Activated naive CD4-positive, alpha-beta T cell treated with anti-CD3 and anti-CD28 coated beads, Interleukin-2, amount 50 U/mL, for 16 hours (primary cell): ENCODE measurements at places on chromosomes 6 and 20.
A peak's percentile ranks its signal among the peaks of the same experiment; 100 is the strongest.

GRCh38 chr6:139436200-139436956 lies 61.9 kb upstream of the CITED2 start:
- no peak for DNase-seq

GRCh38 chr6:27547157-27548075 lies 74.5 kb upstream of the ZNF184 start:
- DNase-seq, result no peak

- peak; percentile 81 for DNase-seq
Measured at GRCh38 chr6:3251462-3252314, 7.1 kb upstream of the PSMG4 start.

- no peak for DNase-seq
Measured at GRCh38 chr20:25187635-25188034, 7.9 kb upstream of the ENTPD6 start.

DNA sequence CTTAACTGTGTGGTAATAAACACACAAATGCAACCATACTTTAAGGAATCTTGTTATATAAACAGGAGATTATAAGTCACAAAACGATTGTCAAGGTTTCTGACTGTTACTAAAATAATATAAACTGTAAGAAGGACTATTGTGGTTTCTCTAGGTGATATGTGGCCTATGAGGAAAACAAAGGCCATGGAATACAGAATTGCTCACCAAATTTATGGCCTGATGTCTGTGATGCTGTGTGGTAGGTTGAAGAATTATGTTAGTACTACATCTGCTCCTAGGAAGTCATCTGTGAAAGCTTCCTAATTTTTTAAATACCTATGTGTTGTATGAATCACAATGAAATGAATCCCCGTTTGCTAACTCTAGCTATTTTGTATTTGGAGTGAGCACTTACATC lies 875.4 kb upstream of the MAP3K7 start:
- DNase-seq, result no peak

GRCh38 chr20:17406051-17406590 lies 125.1 kb downstream of the BFSP1 start:
- no peak for DNase-seq

DNA sequence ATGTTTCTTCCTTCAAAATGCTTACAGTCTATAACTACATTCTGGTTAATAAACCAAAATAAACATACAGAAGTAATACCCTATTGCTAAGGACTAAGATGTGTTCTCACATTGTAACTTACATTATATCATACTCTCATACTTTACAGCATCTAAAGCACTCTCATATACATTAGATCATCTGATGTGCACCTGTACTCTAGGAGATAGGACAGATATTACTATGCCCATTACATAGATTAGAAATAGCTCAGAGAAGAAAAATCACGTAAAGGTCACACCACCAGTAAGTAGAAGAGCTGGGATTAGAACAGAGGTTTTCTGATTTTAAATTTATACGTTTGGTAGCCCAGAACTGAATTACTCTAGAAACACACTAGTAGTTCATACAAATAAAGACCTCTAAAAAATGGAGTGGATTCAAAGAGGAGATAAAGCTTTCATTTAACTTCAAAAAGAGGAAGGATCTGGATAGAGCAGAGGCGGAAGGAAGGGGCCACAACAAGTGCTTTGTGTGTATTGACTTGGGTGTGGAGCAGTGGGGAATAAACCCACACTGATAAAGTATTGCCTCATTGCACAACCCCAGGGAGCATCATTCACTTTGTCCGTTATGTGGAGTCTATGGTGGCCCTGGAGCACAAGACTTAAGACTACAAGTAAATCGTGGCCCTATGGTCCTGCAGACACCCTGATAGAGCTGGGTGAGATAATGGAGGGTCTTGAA lies 30.9 kb downstream of the SLC2A12 start:
- no peak for DNase-seq

GRCh38 chr6:16800341-16800740 lies 39.1 kb upstream of the ATXN1 start:
- no peak for DNase-seq

- no peak for DNase-seq
Measured at GRCh38 chr20:20524756-20525155, 156.9 kb downstream of the INSM1 start.

DNA sequence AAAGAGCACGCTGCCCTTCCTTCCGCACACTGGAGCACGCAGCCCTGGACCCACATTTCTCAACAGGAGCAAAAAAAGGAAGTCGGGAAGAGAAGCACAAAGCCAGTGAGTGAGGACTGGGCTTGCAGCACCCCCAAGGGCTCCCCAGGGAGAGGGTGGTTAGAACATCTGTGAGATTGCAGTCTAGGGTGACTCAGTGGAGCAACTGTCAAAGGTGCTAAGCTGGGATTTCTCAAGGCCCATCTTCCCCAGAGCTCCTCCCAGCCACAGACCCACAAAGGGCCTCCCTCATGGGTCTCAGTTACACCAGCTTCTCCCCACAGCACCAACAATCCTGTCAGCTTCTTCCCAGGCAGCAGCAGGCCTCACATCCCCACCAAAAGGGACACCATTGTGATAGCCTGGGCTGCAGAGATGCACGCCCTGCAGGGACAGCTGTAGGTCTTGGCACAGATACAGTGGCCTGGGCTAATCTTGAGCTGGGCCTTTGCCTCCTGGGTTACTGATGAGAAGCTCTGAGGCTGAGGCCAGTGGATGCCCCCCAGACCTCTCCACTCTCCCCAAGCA lies 39.6 kb upstream of the CD93 start:
- DNase-seq, result no peak

GRCh38 chr6:26087284-26088115 lies at the start of gene HFE:
HFE (plus strand) TSS chr6:26087429; CDS start chr6:26087441, 12 bp downstream.
- DNase-seq, result peak; percentile 24

GRCh38 chr6:4008324-4009047 lies 70.5 kb downstream of the FAM217A start:
- DNase-seq, result no peak

DNA sequence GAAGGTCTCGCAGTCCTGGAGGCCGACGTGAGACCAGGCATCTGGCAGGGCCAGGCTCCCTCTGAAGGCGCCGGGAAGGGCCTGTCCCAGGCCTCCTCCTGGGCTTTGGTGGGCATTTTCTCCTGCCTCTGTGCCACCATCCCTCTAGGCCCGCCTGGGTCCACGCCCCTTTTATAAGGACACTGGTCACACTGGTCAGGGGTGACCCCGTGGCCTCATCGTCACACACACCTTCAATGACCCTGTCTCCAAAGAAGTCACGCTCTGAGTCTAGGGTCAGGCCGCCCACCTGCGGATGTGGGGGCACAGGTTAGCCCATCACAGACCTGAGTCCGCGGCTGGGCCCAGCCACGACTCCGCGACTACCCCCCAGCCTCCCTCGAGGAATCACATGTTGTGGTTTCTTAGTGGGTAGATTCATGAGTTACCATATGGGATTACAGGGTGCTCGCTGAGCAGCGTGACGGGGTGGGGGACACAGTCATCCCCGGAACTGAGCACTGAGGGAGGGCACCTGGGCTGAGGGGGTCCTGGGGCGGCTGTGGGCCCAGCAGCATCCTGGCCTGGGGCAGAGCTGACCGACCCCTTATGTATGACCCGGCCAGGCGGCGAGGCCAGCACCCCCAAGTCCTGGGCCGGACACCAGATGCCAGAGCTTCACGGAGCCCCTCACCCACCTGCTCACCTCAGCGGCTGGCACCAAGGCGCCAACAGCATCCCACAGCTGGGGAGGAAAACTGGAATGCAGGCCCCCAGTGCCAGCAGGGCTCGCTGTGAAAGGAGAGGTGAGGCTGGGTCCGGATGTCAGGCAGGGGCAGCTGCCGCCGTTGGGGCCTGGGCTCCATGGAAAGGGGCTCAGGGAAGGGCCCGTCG lies 115.9 kb downstream of the DLL1 start:
- no peak for DNase-seq

GRCh38 chr20:31595380-31595653 lies 9.8 kb upstream of the ID1 start:
- no peak for DNase-seq

GRCh38 chr6:145540741-145541140 lies 194.6 kb downstream of the EPM2A start:
- DNase-seq, result no peak

DNA sequence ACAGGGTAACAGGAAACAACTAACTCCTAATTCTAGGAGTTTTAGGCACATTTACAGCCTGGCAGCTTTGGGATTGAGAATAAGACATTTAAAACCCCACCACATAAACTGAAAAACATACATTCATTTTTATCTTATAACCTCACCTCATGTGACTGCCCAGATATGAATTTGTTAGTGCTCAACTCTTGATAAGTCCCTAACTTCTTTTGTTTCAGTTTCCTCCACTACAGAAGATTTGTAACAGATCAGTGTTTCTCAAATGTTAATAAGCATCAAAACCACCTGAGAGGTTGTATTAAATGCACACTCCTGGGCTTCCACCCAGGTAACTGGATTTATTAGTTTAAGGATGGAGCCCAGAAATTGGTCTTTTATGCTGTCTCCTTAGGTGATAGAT lies 190.1 kb upstream of the ARID1B start:
- no peak for DNase-seq

DNA sequence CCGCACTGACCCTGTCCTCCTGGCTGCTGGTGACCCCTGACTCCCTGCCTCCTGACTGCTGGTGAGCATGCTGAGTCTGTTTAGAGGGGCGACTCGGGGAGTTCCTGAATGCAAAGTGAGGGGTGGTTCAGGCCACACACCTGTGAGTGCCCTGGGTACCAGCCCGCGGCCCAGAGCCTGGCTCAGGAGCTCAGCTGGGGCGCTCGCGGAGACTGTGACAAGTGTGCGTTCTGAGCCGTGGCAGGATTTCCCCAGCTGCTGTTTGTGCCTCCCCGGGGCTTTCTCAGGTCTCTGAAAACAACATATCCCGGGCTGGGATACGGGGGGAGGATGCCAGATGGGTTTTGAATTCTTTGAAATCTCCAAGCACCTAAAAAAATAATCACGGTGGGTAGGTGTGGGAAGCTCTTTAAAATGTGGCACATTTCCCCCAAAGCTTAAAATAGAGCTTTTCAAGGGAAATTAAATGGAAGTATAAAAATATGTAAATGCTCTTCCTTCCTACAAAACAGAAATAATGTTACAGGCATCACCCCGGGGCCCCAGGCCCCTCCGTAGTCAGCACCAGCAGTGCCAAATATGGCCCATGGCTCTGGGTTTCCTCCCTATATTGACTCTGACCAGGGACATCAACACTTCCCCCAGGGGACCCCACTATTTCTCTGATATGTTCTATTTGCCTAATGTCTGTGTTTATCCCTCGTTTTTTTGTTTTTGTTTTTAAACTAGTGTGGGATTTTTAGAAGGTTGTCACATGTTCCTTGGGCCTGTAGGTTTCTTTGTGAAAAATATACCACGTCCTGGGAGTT lies 49.9 kb upstream of the TAGAP start:
- DNase-seq, result peak; percentile 72

DNA sequence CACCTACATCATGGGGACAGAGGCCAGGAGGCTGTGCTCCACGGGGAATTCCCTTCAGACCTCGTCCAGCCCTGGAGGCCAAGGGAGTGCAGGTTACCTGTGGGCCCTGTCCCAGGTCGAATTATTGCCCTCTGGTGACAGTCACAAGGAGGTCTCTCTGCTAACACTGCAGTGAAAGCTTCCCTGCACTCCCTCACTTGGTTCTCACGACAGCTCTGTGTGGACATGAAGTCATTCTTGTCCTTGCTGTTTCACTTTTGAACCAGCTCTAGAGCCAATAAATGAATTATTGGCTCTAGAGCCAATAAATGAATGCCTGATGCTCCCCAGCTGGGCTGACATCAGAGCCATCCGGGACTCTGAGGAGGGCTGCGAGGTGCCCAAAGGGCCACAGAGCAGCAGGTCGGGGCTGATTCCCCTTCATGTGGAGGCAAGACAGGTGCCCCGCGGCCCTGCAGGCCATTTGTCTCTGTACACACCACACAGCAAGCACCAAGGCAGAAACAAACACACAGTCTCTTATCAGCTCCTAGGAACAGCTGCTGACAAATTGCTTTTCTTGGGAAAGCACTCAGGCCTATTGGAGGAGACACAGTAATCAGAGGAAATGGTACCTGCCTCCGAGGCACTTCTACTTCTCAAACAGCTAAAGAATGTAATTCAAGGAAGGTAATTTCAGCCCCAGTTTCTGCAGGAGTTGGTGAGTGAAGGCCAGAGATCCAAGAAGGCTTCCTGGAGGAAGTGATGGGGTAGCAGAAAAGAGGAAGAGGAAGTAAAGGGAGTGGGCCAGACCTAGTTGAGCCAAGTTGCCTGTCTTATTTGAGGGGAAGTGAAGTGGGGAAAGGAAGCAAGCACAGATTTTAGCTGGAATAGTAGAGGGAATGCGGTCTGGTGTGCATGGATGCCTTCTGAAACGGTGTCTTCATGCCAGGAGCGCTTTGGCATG lies 27.5 kb upstream of the TBXT start:
- no peak for DNase-seq

GRCh38 chr6:75419980-75420379 lies 73.6 kb downstream of the FILIP1 start:
- DNase-seq, result no peak

- DNase-seq, result no peak
Measured at GRCh38 chr20:17848249-17849048, 120.1 kb downstream of the SNX5 start.

- DNase-seq, result no peak
Measured at GRCh38 chr6:141026504-141026903, 1106.2 kb upstream of the GJE1 start.

DNA sequence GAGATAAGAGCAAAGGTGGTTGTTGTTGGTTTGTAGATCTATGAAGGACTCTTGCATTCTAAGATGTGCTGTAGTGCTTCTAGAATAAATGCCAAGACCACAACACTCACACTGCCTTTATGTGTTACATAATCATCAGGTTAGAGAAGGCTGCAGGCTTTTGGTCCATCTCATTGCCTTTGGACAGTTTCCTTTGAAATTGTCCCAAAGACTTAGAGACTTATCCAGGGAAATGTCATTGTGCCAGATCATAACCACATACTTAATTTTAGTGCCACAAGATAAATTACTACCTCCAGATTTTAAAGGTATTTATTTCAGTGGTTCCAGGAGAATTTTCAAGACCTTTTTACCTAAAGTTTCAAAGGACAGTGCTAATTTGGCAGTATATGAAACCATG lies 666.6 kb upstream of the CITED2 start:
- DNase-seq, result no peak

GRCh38 chr6:29758761-29759160 lies 35.5 kb downstream of the HLA-F start:
- DNase-seq, result no peak

DNA sequence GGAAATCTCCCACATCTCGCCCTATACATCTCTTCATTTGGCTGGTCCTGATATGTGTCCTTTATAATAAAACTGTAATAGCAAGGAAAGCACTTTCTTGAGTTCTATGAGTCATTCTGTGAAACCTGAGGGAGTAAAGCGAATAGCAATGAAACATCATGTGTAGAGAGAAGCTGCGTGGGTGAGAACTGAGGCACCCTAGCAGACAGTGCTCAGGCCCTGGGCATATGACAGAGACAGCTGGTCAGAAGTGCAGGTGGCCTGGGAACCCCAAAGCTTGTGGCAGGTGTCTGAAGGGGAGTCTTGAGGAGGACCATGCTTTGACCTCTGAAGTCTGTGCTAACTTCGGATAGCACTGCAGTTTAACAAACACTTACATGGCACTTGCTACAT lies 1.3 kb upstream of the BLOC1S5 start:
- DNase-seq, result peak; percentile 31

GRCh38 chr6:3744901-3745470 lies 6.5 kb downstream of the PXDC1 start:
- DNase-seq, result no peak
